Tibial nerve (tissue), 4 donors: ENCODE measurements at places on chromosomes 11 and 22. TPM values are rescaled to one million over a fixed set of nuclear protein-coding genes. Genes with fewer than 3 reads are reported as not detected.

NPTXR gene
- total RNA-seq = 7.6 TPM

RASD2 gene
- total RNA-seq = 1.5 TPM

DNA sequence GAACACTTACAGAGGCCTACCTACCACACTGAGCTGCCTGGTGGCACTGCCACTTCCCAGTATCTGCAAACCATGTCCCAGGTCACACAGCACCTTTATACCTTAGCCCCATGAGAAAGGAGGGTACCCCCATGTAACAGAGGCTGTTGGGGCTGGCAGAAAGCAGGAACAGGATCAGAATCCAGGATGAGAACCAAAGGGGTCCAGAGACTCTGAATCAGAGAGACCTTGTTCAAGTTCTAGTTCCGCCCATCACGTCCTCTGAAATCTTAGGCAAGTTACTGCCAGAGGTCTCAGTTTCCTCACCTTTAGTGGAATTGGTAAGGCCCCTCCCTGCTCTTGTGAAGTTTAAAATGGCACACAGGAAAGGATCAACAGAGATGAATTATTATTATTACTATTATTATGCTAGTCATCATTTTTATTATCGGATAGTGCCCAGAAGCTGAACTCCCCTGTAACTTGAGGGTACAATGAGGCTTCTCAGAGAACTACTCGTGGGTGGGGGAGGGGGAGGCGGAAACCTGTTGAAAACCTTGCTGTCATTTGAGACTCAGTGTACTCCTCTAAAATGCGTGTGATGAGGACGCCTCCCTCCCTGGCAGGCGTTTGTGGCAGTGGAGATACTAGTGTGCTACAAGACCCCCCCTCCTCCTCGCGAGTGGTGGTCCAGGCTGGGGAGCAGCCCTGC is 9.3 kb downstream of the SELENOM start:
- DNase-seq = no peak

OR56A1 gene
- not detected for total RNA-seq

TSPAN18 gene
- total RNA-seq = 7.3 TPM

GRCh38 chr11:102468616-102469195 is 16.1 kb upstream of the TMEM123 start:
- no peak for DNase-seq

LRRC56 gene
- 0.60 TPM for total RNA-seq

- DNase-seq = no peak
Measured at GRCh38 chr11:15640318-15640717, 525.6 kb downstream of the INSC start.

THAP7 gene
- 48.3 TPM for total RNA-seq

DNA sequence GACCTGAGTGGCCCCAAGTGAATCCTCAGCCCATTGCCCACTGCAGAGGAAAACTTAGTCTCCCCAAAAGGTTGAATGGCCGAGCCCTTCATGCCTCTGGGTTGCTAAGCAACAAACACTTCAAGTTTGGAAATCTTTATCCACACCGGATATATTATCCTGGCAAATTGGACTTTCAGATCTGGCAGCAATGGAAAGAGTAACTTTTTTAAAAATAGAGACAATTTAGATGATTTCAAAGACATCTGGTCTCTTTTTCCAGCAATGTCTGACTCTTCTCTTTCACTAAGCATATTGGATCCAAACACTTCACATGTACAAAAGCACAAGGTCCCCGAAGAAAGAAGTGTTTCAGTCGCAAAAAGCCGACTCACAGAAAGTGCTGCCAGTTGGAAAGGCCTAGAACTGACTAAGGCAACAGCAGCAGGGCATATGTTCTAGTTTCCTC is 505.3 kb downstream of the SOX6 start:
- no peak for DNase-seq

UPB1 gene
- total RNA-seq = 0.44 TPM

- no peak for DNase-seq
Measured at GRCh38 chr11:126518071-126518971, 162.8 kb downstream of the ST3GAL4 start.

GRCh38 chr11:123083623-123084029 is 21.7 kb upstream of the HSPA8 start:
- peak; percentile 65 for DNase-seq

DNA sequence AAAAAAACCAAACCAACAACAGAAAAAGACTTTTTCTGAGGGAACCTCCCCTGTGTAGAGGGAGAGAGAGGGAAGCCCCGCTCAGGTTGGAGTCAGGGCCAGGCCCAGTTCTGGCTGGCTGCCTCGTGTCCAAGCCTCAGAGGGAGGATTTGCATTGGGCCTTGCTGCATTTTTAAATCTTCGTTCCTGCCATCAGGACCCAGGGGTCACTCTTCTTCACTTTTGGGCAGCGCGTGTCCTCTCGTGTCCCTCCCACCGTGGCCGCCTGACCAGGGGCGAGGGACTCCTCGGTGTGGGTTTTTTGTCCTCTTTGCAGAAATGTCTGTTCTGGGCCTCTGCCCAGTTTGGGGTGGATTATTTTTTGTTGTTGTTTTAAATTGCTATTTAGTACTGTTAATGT is 57.9 kb downstream of the LRRC74B start:
- DNase-seq = no peak

CCDC15 gene
- 4.2 TPM for total RNA-seq

DNA sequence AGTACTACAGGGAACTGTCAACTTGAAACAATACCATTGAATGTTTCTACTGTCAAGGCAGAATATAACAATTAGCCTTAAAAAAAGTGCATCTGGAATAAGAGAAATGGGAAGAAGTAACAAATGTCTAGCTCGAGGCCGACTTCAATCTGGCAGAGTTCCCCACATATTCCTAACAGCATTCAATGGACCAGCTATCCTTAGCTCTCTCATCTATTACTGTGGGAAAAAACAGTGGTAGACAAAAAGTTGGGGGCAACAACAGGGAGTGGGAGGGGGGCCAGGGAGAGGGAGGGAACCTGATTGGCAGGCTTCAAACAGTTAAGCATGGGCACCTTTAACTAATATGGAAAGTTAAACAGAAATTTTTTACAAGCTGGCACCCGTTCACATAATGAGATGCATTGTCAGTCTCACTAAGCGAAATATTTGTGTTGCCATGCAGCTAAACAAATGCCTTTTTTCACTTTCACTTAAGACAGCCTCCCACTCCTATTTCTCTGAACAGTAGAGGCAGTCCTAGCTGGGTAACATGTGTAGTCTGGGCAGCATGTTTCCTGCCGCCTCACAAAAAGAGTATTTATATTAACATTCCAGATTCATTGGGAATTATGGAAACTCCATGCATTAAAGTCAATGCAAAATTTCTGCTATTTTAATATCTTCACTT is 62.2 kb upstream of the SOX6 start:
- no peak for DNase-seq

- DNase-seq = no peak
Measured at GRCh38 chr11:6129635-6130034, 22.2 kb downstream of the OR56B4 start.

DNA sequence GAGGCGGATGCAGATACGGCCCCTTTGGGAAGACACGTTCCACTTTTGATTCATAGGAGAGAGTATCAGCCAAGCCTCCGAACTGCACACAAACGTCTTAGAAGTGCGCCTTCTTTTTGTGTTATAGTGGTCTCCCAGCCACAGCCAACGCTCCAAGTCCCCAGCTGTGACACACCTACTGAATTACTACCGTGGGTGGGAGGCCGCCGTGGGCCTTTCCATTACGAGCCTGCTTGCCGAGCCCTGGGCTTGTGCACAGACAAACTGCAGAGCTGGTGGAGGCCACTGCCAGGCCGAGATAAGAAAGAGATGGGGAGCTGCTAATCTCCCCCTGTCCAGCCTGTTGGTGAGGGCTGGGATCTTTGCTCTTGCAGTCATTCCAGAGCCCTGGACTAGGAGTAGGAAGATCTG is 761 bp downstream of the HMBS start:
- no peak for DNase-seq

EIF4G2 gene
- total RNA-seq = 266 TPM
